Stimulated activated CD8-positive, alpha-beta memory T cell treated with anti-CD3 and anti-CD28 coated beads, Interleukin-15, amount 100 ng/mL, for 1 hour (primary cell): ENCODE measurements at places on chromosomes 7 and 10.

GRCh38 chr7:100728196-100728595 lies 5.2 kb upstream of the ZAN start:
- DNase-seq, result no peak

DNA sequence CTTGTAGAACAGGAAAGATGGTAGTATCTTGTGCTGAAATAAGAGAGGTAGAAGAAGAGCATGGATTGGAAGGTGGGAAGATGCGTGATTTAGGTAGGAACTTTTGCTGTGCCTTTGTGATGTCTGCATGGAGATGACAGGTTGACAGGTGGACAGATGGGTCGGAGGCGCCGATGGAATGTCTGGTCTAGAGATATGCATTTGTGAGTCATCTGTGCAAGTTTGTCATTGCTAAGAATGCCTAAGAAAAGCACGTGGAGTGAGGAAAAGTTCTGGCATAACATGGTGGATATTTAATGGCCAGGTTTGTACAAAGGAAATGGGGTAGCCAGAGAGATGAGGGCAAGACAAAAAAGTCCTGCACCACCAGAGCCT lies 76.0 kb upstream of the ARMC3 start:
- DNase-seq, result no peak

DNA sequence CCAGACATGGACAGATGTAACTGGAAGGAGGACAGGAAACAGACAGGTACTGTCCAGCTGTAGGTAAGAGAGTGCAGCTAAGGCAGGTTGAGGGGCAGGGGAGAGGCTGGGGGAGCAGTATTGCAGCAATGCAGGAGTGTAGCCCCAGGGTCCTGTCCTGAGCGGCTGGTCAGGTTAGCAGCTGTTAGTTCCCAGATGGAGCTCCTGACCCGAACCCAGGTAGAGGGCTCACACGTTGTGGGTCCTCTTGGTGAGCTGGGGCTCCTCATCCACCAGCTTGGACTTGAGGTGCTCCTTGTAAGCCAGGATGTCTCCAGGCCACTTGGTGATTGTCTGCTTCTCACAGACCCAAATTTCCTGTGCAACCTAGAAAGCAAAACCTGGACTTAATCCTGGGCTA lies 3.5 kb upstream of the H2BK1 start:
- no peak for DNase-seq

DNA sequence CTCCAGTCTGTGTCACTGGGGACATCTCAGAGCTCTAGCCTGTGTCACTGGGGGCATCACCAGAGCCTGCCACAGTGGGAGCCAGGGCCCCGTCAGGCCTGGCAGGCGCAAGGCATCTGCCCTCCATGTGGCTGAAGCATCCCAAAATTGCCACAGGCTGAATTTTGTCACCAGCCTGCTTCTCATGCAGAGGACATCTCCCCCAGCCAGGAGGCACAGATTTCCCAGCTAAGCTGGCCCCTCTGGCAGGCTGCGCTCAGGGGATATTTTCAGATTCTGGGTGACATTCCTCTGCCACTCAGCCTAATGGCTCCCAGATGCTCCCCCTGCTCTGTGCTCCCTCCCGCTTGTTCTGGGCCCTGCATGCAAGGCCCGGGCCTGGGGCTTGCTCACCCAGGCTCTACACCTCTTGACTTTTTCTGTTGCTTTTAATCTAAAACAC lies 64.6 kb downstream of the COL13A1 start:
- DNase-seq, result no peak

DNA sequence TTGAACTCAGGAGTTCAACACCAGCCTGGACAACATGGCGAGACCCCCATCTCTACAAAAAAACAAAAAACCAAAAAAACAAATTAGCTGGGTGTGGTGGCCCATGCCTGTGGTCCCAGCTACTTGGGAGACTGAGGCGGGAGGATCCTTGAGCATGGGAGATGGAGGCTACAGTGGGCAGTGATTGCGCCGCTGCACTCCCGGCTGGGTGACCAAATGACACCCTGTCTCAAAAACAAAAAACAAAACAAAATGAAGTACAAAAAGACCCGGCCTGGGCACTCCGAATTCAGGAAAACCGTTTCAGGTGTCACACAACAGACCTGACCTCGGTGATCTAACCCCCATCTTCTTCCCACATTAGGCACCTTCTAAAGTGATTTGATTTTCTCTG lies 65.5 kb downstream of the INSIG1 start:
- DNase-seq, result no peak

DNA sequence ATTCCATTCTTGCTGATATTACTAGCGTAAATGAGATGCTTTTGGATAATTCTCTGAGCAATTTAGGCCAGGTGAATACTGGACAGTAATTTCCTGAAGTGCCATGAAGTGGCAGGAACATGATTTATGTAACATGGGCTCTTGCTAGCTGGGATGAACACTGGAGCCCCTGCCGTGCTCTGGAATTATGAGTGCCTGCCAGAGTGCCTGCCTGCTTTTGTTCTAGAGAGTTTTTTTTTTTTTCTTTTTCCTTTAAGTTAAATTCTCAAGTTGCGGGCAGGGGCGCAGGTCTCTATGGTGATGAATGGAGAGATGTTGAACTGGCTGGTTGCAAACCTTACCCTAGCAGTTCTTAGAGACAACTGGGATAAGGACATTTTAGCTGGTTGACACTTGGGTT lies 165.9 kb downstream of the AUTS2 start:
- no peak for DNase-seq

- DNase-seq, result no peak
These were observed 178.5 kb downstream of the JCAD start for GRCh38 chr10:29880856-29881255.

DNA sequence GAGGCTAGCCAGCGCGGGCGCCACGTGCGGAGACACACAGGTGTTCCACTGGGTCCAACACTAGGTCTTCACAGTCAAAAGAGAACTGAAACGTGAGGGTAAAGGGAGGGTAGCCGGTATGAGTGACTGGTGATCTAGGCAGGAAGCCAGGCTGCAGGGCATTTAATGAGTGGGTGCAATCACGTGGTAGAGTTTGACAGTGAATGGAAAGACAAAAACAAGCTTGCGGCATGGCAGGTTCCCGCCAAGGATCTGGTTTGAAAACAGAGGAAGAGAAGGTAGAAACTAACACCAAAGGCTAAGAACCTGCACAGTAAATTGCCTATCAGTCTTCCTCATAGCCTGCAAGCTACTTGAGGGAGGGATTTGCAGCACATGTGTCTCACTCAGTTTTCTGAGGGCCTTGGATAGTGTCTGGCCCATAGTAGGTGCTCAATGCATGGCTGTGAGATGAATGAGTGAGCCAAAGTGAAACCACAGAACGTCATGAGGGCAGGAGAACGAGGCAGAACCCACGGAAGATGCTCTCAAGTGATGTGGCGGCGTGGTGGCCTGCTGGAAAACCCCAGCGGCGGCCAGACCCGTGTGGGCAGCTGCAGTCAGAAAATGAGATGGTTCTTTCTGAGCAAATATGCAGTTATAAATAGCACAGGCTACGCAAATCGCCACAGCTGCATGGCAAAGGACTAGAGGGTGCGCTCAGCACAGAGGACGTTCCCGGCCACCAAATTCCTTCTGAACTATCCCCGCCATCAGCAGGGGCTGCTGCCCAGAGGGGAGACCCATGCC lies 183.6 kb upstream of the NFE2L3 start:
- no peak for DNase-seq

GRCh38 chr7:78563191-78563590 lies 764.6 kb downstream of the PHTF2 start:
- DNase-seq, result no peak

DNA sequence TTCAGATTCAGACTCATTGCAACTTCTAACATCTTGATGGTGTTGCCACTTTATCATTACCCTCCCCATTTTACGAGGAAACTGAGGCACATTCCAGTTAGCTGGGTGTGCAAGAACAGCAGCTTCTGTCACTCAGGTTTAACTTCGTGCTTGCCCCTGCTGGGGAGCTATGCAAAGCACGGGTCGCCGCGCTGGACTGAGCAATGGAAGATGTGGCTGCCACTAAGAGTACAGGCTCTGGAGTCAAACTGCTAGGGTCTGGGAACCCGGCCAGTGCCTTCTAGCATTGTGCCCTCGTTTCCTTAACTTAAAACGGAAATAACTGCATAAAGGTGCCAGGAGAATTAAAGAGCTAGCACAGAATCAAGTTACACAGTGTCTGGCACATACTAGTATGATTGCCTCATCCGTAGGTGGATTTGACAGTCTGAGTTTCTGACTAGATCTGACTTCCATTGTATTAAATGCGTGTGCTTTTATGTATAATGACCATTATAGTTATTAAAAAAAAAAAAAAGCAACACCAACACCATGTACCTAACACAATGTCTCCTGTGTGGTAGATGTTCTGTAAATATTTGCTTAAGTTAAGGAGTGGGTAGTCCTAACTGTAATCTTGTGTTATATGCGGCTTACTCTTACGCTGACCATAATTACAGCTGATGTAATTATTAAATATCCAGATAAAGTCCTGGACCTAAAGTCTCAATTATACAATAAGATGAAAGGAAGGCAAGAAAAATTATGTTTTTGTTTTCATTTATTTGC lies 842 bp downstream of the ZNF22 start:
- no peak for DNase-seq

DNA sequence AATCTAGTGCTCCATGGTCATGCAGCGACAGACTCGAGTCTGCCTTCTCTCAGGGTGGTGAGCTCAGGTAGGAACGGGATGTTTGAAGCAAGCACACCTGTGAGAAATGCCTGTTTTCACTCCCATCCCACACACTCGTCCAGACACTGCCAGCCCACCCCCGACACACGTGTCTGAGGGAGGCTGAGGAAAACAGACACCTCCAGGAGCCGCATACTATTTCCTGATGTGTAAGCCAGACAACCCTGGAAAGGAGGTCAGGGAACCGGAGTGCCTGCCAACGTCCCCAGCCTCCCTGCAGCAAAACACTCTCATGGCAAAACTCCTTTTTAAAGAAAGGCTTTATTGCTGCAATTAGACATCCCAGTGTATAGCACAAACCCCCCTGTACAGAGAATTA lies 80.2 kb downstream of the ALOX5 start:
- DNase-seq, result no peak

GRCh38 chr10:96609510-96609909 lies 22.7 kb upstream of the TM9SF3 start:
- no peak for DNase-seq

DNA sequence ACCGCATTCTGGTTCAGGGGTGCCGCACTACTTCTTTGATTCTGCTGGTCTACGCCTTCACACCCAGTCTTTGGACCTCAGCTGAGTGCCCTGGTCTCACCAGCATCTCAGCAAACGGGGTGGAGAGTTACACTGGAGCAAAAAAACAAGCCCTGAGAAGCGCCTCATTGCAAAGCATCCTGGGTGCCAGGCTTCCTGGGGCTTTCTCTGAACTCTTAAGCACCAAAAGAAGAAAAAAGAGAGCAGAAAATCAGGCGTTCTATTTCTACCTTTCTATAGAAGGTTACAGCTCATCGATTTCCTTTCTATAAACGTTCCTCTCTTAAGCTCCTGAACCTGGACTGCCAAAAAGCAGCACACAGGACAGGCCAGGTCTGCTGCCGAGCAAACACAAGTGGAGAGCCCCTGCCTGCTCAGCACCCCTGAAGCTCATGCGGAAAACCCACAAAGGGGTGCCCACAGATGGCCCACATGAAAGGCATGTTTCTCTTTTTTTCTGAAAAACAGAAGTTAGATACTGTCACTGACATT lies 217.9 kb downstream of the SFMBT2 start:
- DNase-seq, result peak; percentile 34

- DNase-seq, result no peak
These were observed 4.0 kb upstream of the BAIAP2L1 start for GRCh38 chr7:98404840-98405239.

- no peak for DNase-seq
These were observed 208.1 kb downstream of the KIAA1217 start for GRCh38 chr10:24417053-24417452.

DNA sequence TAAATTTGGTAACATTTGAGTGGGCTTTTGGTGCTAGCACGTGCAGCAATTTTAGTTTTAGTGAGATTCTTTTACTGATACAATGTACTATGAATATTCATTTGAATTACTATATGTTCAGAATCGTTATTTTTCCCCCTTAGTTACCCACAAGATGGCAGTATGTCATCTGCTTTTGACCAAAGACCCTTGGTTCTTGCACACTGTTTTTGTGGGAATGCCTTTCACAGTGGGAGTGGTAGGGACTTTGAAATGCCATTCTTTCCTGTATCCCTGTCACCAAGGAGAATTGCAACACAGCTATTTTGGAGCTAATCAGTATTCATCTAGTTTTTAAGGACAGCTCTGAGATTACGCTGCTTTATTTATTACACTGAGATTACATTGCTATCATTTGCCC lies 40.6 kb downstream of the SEC23IP start:
- DNase-seq, result no peak

GRCh38 chr7:85866540-85866939 lies 679.7 kb upstream of the SEMA3D start:
- no peak for DNase-seq

- DNase-seq, result no peak
These were observed 5.7 kb upstream of the PRR15 start for GRCh38 chr7:29557954-29558353.

- no peak for DNase-seq
These were observed 22.7 kb downstream of the NYAP1 start for GRCh38 chr7:100506356-100506923.

DNA sequence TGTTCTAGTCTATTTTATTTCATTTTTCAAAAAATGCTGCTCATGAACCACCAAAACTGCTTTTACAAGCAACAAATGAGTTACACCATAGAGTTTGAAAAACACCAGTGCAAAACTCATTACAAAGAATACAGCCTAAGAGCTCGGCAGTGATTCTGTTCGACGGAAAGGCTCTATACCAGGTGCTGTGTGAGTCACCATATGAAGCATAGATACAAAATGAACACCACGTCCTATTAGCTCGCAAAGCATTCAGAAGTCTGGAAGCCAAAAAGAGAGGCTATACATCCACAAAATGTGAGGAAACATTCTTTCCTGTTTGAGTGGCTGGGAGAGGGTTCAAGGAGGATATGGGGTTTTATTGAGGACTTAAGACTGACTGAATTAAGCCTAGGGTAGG lies 136.1 kb downstream of the ATE1 start:
- no peak for DNase-seq

- no peak for DNase-seq
These were observed 234.0 kb upstream of the CXCL12 start for GRCh38 chr10:44618910-44619309.

GRCh38 chr7:111855161-111855841 lies 293.0 kb upstream of the IMMP2L start:
- no peak for DNase-seq

DNA sequence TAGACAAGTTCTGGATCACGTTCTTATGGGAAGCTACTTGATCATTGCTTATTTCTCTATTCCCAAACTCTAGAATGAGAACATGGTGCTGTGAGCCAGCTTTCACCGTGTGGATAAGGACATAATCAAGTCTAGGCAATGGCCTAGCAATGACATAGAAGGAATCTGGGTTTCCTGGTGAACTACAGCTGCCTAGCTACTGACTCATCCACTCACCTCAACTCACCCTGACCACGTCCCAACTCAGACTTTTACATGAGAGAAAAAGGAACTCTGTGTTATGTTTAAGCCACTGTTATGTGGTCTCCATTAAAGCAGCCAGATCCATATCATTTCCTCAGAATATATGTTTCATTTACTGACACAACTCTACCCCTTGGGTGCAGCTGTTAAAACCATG lies 18.8 kb upstream of the MET start:
- no peak for DNase-seq

- DNase-seq, result no peak
These were observed 1.2 kb upstream of the TMEM178B start for GRCh38 chr7:141072548-141073172.
